Aorta (tissue), 5 donors: ENCODE measurements at places on chromosomes 5 and 9. TPM values are rescaled to one million over a fixed set of nuclear protein-coding genes. Genes with fewer than 3 reads are reported as not detected.

- DNase-seq, result no peak
Measured at GRCh38 chr5:17910318-17910717, 276.1 kb downstream of the TAF11L14 start.

DNA sequence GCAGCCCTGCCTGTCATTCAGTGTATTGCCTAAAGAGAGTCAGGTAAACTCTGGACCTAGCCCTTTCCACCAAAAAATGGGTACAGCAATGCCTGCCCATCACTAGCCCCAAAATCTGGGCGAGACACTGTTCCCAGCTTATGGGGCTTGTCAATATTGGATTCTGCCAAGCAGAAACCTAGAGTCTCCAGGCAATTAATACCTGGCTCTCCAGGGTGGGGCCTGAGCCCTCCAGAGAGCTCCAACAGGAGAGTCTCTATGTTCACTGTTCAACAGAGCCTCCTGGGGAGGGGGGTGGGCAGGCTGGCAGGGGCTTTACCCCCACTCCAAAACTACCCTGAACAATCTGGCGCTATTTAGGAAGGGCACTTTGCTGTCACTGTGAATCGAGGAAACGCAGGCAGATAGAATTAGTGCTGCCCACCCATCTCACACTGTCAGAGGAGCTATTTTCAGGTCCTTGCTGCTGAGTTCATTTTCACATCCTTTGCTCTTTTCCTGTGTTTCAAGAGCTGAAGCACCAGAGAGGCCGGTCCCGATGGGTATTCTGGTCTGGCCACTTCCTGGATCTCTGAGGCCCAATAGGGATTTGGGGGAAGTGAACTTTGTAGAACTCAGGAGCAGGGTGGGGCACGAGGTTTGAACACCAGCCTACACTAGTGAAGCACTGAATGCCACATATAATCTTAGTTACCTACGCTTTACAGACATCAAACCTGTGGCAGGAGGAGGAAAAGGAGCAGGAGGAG lies 121.8 kb downstream of the C5orf15 start:
- DNase-seq, result no peak

- DNase-seq, result no peak
Measured at GRCh38 chr5:132760601-132761317, 13.5 kb downstream of the CCNI2 start.

GRCh38 chr9:93826209-93826608 lies 128.9 kb downstream of the BARX1 start:
- DNase-seq, result no peak

DNA sequence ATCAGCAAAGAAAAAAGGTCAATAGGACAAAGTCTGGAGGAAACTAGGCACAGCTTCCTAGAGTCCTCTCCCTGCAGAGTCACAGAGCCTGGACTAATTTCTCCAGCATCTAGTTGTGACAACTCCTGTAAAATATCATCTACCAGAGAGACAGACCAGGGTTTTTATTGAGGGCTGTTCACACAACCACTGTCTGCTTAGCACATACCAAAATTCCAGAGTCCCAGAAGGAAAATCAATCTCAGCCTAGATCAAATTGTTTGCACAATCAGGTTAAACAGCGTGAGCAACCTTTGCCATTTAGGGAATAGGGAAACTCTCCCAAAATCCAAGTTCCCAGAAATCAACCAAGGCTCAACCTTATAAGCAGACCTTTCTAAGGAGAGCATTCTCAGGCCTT lies 190.3 kb downstream of the SYK start:
- no peak for DNase-seq

DNA sequence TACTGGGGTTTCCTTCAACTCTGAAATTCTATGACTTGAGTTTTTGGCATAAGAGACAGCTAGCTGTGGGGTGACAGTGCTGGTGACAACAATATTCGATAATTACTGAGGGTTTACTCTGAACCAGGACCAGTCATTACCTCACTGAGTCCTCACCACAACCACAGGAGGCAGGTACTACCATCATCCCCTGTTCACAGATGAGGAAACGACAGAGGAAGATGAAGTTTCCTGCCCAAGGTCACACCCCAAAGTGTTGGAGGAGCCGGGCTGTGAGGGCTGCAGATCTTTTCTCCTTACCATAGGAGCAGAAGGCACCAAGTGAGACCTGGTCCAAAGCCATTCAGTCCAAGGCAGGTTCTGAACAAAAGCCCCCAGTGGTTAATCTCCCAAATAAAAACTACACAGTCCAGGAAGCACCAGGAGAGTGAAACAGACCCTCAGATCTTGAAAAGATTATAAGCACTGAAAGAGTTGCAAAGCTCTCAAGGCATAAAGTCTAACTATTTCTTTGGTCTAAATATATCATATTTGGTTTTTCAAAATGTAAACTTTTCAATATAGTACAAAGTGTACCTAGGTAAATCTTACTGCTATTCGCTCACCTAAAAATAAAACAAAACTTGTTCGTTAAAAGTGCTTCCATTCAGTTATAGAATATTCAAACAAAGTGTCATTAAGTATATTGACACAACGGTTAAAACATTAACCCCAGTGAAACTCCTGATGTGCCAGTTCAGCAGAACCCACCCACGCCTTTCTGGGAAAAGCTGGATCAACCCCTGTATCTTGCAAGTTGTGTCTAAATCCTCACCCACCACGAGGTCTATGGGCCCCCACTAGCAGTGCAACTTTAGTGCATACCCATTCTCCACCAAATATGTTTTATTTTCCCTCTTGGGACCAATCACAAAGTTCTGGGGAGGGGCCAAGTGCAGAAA lies 82.6 kb upstream of the EQTN start:
- no peak for DNase-seq

GRCh38 chr5:163505049-163505367 lies 411 bp upstream of the MAT2B start:
- DNase-seq, result no peak

DNA sequence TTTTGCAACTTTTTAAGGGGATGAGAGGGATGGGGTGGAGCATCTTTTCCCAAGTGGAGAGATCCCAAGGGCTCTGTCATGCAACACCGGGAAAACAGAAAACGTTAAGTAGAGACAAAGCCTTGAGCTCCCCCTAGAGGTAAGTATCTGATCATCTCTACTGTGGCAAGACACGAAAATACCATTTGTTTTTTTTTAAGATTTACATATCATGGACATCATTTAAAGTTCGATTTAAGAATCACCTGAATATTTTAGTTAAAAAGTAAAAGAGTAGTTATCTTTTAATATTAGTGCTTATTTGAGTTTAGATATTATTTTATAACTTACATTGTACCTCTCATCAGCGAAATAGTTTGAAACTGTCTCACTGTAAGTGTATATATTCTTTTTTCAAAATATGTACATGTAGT lies 200.4 kb downstream of the LRRC70 start:
- no peak for DNase-seq

DNA sequence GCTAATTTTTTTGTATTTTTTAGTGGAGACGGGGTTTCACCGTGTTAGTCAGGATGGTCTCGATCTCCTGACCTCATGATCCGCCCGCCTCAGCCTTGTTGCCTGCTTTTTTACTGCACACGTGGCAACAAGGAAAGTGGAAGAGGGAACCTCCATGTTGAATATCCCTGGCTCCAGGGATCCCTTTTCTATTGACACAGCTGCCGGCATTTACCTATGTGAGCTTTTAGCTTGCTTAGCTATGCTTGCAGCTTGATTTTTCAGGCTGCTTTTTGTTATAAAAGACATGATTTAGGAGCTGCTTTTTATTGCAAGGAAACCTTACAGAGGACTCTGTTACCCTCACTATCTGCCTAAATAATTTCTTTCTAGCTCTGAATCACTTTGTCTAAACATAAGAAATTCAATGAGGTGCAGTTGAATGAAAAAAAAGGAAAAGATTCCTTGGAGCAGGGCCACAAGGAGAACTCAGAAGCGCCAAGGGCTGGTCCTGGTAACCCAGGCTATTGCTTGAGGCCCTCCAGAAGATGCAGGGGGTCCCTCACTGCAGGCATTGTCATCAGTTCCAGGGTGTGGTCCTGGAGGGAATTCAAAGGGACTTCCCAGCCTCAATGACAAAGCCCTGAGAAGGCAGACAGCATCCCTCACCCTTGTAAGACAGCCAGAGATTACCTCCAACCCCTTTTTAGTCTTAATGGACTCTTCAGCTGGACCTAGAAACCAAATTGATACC lies 89.9 kb downstream of the SYK start:
- no peak for DNase-seq

DNA sequence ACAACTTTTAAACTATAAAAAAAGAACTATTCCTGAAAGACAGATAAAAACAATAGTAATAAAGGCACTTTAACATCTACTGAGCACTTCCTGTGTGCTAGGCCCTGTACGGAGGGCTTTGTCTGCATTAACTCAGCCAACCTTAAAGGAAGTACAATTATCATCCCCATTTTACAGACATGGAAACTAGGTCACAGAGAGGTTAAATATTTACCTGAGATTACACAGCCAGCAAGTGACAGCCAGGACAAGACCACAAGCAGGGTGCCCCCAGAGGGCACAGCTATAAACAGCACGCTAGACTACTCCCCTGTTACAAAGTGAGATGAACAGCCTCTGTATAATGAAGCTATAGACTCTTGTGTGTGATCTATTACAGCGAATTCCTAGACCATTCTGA lies 25.5 kb downstream of the DDX31 start:
- no peak for DNase-seq

GRCh38 chr5:34905564-34905963 lies 9.7 kb downstream of the RAD1 start:
- DNase-seq, result no peak

GRCh38 chr5:74598731-74599130 lies 41.8 kb downstream of the ENC1 start:
- no peak for DNase-seq

DNA sequence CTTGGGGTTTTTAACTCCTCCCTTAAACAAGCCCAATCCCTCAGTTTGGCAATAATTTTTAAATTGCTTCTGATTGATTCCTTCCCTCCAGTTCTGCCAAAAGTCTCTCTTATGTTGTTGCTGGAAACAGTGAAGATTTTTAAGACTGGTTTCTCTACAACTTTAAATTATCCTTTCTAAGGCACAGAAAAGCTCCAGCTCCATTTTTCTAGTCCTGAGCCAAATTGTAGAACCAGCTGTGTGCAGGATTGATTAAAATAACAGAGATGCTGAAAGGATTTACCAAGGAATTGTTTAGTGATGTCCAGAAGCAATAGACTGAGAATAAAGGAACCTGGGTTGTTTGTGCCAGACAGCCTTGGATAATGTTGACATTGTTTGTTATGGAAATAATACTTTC lies 111.3 kb downstream of the NUDT12 start:
- no peak for DNase-seq

DNA sequence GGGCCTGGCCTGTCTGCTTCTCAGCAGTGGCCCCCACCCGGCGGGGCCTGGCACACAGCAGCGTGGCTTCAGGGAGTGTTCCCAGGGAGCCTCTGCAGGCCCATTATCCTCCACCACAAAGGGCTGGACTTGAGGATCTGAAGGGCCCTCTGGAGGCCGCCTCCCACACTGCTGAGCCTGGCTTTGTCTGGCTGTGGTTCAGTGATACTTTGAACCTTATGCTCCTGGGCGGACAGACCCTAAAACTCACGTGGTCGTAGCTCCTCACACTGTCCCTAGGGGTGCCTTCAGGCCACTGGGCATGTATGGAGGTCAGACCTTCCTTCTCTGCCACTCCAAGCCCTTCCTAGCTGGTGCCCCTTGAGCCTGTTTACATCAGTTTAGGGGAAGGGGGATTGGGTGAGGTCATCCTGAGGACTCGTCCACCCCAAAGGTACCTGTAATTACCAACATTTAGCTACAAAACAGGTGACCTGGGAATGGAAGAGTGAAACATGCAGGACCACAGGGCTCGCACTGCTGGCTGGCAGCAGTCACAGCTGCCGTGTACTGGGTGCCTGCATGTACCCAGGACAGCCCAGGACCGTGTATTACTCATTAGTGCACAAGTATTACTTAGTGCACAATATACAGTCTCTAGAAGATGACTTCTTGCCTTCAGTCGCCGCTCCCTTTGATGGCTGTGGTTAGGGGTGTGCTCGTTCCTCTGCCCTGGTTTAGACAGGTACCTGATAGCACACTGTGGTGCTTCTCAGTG lies 8.5 kb downstream of the GRHPR start:
- DNase-seq, result no peak

DNA sequence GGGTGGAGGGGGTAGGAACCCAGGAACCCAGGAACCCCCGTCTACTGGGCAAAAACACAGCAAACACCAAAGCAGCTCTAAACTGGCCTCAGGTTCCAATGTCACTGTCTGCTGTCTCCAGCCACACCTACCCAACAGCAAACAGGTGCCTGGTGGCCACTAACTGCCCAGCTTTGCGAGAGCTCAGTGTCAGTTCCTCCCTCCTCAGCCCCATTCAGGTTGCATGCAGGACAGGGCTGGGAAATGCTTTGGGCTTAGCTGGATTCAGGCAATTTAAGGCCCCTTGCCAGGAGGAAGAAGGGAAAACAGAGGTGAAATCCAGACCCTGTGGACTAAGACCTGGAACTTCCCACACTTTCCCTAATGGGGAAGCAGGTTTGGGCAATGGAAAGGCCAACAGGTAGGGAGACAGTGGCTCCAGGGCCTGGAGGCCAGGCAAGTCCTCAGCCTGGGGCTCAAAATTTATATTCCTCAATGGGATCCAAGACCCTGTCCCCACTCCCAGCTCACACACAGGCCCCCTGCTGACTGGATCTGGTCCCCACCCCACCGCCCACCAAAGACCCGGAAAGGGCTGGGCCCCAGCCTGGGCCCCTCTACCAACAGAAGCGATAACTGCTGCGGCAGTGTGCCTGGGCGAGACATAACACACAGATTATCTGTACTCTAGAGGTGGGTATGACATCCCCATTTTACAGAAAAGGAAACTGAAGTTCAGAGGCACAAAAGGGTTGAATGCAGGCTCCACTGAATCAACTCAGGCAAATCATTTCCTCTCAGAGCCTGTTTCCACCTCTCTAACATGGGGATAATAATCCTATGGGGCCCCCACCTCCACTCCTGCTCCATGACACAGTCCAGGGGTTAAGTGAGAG lies 3.5 kb downstream of the EEIG1 start:
- DNase-seq, result no peak

DNA sequence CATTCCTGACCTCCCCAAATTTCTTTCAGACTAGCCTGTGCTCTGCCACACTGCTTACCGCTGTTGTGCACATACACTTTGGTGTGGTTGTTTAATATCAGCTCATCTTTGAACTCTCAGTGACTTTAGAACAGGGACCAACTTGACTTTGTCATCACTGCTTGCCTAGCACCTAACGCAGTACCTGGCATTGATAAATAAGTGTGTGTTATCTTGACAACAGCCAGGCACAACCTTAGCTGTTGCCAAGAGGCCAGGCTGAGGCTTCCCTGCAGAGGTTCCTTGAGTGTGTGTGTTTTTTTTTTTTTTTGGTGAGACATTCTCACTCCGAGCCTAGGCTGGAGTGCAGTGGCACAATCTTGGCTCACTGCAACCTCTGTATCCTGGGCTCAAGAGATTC lies 41.0 kb upstream of the SLC28A3 start:
- DNase-seq, result no peak

- DNase-seq, result no peak
Measured at GRCh38 chr9:5418481-5418880, 19.2 kb downstream of the PLGRKT start.

The RLN1 gene
- not detected for polyA plus RNA-seq

The LHX6 gene
- not detected for polyA plus RNA-seq

The SECISBP2 gene
- 7.0 TPM for polyA plus RNA-seq
